T-helper 1 cell (primary cell): ENCODE measurements at places on chromosomes 11 and 22.

GRCh38 chr11:113496026-113496651 lies 20.9 kb upstream of the DRD2 start:
- no peak for DNase-seq

DNA sequence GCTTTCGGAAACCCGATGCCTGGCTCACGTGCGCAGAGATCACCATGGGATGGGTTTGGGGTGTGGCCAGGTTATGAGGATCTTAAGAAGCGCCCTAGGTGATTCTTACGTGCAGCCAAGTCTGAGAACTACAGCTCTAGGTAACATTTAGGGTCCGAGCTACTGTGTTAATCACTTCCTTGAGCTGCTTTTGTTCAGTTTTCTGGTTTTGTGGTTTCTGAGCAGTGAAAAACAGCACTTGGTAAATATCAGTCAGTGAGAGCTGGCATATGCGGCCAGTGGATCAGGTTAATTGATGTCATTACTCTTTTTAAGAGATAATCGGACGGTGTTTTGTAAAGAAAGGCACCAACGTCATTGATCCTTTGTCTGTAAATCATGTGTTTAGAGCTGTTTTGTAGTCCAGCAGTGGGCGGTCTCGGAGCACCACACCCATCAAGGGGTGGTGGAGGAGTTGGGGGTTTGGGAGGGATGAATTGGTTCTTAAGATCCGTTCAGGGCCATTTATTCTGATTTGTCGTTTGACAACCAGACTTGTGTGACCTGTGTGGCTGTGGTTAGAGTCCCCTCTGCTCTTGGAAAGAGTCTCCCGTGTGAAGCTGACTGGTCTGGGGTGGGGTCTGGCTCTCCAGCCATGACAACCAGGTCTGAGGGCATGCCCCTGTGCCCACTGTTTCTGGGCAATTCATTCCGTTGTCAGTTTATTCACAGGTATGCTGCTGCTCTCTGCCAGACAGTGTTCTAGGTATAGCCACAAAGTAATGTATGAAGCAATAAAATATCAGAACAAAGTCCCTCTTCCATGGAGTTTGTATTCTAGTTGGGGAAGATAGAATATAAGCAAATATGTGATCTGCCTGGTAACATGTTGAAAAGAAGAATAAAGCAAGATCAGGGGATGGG lies 61.9 kb upstream of the SORL1-AS1 start:
- no peak for DNase-seq

GRCh38 chr11:59010708-59011107 lies 71.4 kb downstream of the GLYATL1 start:
- DNase-seq = no peak

DNA sequence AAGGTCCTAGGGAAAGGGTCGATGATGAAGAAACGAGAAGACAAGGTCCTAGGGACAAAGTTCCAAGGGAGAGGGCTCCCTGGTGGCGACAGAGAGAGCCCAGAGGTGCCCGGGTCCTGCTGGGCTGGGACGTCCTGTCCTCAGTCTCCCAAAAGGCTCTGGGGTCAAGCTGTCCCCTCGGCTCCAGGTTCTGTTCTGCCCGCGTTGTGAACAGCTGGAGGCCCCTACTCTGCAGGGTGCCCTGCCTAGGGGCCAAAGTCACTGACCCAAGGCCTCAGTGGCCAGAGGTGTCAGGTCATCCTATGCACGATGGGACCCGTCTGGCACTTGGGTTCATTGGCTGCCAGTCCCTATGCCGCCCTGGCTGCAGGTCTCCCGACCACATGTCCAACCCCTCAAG lies 49.9 kb upstream of the SLC22A12 start:
- DNase-seq = no peak

DNA sequence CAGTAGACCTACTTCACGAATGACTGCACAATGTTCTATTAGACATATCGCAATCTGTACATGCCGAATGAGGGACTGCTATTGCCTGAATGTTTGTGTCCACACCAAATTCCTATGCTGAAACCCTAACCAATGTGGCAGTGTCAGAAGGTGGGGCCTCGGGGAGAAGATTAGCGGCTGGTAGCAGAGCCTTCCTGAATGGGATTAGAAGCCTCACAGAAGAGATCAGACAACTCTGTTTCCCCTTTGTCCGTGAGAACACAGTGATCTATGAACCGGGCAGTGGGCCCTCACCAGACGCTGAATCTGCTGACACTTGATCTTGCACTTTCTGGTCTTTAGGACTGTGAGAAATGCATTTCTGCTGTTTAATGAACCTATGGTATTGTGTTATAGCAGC lies 33.1 kb downstream of the LRFN4 start:
- DNase-seq = no peak

DNA sequence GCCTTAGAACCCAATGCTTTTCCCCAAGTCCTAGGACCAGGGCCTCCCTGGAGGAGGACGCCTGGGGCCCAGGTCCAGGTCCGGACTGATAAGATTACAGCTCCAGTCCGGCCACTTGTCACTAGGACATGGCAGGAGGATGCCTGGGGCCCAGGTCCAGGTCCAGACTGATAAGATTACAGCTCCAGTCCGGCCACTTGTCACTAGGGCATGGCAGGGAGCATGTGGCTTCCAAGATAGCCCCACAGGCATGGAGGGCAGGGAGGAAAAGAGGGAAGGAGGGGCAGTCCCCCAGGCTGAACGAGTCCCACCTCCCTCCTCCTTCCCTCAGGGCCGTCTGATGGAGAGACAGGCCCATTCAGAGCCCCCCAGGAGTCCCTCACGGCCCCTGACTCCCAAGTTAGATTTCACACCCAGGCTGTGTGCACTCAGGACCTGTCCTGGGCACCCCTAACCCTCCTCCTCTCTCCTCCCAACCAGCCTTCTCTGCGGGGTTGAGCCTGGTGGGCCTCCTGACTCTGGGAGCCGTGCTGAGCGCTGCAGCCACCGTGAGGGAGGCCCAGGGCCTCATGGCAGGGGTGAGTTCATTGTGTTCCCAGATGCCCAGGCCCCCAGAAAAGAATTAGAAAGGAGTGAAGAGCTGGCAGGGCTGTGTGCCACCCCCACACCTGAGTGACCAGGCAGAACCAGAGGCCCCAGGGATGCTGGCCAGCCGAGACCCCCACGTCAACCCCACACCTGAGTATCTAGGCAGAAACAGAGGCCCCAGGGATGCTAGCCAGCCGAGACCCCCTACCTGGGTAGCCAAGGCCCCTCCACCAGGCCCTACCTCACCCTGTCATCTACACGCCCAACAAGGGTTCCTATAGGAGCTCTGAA lies 2.1 kb downstream of the TSPAN32 start:
- no peak for DNase-seq

GRCh38 chr11:112631333-112631732 lies 329.9 kb upstream of the NCAM1 start:
- DNase-seq = no peak
